Activated T-helper 1 cell treated with anti-CD3 and anti-CD28 coated beads, Interleukin-2, amount 50 U/mL, for 16 hours (primary cell): ENCODE measurements at places on chromosomes 2 and 18.

GRCh38 chr2:14778015-14778414 is 145.5 kb downstream of the LRATD1 start:
- DNase-seq = no peak

DNA sequence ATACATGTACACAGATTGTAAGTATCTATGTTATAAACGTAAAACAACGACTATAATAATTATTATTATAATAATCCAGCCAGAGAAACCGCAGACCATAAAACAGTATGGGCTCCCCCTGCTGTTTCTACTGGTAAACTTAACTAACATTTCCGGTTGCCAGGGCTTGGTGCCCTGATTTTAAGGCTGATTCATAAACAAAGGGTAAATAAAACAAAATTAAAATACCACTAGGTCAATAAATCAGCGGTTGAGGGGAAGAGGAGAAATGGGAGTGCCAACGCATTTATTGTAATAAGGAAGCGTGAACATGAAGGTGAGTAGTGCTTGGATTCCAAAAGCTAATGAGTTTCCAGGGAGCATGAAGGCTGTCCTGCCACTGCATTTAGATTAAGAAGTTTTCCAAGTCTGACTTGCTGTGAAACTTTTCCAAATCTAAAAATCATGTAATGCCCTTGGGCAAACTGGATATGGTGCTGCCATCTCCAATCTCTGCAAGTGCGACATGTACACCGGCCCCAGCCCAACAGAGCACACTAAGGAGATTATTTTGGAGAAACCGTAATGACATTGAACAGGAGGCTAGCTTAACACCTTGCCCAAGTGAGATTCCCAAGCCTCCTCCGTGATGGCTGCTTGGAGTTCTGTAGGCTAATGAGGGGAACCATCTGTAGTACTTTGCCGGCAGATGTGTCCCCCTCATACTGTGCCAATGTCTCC is 50.7 kb upstream of the HNRNPA3 start:
- DNase-seq = no peak

GRCh38 chr2:116487336-116487735 is 1327.2 kb upstream of the DDX18 start:
- DNase-seq = no peak

- DNase-seq = no peak
Observed at GRCh38 chr2:206915121-206915520, 24.2 kb upstream of the CPO start.

- DNase-seq = no peak
Observed at GRCh38 chr2:45925636-45926366, 274.3 kb downstream of the PRKCE start.

GRCh38 chr2:101340141-101340551 is 31.6 kb upstream of the RNF149 start:
- DNase-seq = no peak

- no peak for DNase-seq
Observed at GRCh38 chr2:102784940-102785339, 23.1 kb downstream of the TMEM182 start.

- no peak for DNase-seq
Observed at GRCh38 chr2:7905756-7906155, 776.1 kb upstream of the ID2 start.

GRCh38 chr18:56678836-56679565 is 27.8 kb downstream of the WDR7 start:
- no peak for DNase-seq

- no peak for DNase-seq
Observed at GRCh38 chr2:216698895-216699294, 3.5 kb upstream of the IGFBP5 start.

DNA sequence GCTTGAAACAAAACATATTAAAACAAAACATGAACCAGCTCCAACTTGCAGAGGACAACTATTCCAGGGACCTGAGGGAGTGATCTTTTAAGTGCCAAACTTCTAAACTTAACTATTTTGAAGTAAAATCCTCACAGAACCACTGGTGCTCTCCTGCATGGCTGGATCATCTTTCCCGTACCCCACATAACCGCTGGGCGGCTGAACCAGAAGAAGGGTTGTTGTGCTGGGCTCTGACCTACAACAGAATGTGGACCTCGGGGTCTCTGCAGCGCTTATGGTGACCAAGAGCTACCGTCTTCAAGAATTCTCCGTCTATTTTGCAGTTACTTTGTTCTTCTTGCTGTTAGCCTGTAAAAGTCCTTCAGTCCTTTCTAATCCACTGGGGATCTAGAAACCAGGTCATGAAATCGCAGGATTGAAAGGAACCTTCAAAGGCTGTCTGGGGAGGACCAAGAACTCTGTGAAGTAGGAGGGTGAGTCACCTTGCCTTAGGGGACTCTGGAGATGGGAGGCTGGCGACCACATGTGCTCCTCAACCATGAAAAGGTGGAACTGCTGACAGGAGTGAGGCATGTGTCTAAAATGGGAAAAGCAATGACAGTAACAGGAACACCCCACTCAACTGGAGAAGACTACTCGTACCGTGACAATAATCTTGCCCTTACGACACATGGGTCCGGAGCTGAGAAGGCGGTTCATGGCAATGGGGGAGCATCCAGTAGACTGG is 46.6 kb downstream of the HDLBP start:
- no peak for DNase-seq

DNA sequence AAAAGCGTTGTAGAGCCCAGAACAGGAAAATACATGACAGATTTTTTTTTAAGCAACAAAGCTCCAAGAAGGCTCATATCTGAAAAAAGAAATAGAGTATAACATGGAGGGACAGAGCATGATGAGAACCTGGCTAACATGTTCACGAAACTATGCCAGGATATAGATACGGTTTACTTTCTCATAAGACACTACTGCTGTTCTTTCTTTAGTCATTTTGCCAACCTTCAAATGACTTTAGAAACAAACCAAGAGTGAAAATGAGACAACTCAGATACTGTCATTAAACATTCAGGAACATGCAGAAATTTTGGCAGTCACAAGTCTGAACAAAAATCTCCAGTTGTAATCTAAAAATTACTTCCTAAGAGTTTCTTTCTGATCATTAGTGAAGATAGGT is 14.3 kb downstream of the LPIN2 start:
- DNase-seq = no peak

DNA sequence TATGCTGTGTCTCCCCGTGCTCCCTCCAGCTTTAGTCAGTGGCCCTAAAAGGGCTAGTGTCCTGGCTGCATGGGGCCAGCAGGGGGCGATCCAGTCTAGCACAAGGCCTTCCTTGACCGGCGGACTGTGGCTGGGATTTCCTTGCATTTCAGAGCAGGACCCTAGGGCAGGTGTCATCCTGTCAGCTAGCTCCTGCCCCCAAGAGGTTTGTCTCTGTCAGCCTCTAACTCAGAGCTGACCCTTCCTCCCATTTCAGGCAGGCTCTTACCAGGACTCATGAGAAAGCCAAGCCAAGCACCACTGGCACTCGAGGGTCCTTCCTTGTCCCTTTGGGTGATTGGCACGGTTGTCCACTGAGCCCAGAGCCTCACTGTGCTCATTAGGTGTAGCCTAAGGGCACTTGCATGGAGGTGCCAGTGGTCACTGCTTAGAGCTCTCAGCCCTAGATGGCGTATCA is 140.3 kb downstream of the RPIA start:
- no peak for DNase-seq

DNA sequence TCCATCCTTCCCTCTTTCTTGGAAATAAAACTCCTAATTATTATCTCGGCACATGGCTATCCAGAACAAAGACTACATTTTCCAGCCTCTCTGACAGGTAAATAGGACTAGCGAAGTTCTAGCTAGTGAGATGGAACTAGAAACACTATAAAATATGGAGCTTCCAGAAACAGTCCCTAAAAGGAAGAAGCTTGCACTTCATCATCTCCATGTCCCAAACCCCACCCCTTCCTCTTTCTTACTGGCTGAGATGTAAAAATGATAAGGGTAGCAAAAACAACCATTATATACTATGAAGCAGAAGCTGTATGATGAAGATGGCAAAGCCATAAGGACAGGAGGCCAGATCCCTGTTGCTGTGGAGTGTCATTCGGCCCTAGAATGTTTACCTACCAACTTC is 11.7 kb upstream of the ACTR2 start:
- DNase-seq = no peak

DNA sequence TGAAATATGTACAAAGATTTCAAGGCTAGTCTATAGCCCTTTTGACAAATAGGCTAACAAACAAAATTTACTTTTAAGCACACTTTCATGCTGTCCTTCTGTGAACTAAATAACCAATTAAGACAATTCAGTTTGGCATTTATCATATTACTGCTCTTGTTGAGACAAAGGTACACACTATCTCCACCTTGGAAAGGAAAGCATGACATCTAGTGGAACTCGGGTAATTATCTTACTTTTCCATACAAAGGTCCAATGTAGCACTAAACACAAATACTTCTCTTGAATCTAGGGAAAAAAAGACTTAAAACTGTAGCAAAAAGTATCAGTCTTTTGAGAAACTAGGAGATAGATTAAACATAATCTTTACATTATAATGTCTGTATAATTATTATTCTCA is 125.0 kb upstream of the CD226 start:
- DNase-seq = no peak

GRCh38 chr2:65314801-65315441 is 87.3 kb downstream of the ACTR2 start:
- DNase-seq = no peak

GRCh38 chr2:176103194-176103593 is 3.6 kb downstream of the HOXD12 start:
- DNase-seq = no peak

DNA sequence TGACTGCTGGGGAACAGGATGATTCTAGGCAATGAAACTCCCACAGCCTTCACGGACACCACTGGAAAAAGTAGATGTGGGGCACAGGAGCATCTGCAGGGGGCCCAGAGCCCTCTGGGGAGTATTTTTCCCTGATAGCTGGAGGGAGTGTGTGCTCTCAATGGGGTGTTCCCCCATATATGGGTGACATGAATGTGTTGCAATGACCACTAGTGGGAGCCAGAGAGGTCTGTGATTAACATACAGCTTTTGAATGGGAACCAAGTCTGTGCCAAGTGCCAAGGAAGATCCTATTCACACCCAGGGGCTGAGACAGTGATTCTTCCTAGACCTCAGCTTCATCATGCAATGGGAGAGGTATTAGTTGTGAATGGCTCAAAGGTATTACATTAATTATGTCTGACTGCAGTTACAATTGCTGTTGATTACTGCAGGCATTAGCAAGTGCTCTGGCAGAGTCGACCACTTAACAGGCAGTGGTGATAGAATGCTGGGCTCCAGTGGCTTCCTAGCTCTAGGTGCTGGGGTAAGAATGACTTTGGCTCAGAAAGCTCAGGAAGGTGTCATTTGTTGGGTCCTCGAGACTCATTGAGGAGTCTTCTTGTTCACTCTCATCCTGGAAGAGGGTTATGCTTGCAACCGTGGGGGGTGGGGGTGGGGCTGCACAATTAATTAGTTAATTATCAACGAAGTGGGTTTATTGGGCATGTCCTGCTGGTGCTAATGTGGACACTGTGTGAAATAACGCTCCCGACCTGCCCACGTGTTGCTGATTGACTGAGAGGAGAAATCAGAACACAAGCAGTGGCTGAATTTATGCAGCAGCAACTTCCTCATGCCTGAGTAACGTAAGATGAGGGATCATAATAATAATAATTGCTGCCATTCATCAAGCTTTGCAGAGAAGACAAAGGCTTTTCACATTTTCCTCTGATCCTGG is 194.1 kb downstream of the CLIP4 start:
- DNase-seq = no peak

DNA sequence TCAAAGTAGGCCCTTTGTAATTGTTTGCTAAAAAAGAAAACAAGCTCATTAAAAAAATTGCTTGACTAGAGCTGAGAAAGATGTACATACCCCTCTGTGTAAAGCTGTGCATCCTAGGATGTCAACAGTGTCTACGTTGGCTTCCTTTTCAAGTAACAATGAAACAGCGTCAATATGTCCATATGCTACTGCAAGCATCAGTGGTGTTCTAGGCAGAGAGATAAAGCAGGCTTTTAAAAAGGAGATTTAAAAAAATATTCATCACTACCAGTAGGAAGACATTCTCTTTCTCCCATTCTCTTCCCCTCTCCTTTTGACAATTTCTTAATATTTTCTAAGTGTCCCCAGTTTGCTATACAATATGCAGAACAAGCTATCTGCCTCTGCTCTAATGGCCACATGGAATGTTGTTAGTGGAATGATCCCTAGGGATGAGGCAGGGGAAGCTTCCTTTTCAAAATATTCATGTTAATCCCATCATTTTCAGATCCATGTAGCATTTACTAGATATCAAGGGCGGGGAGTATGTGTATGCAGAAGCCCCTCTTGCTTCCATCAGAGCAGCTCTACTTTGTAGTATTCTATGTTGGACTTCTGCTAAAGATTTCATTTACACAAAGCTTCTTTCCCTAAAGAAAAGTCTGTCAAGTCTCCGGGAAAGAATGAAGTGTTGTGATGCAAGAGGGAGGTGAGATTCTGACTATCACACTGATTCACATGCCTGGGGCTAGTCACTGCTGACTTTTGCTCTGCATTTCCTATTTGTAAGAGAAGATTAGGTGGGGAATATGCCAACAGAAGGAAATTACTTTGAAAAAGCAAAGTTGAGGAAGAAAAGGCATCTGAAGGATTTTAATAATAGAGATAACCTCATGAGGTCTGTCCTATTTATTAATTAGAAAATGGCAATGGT is 81.5 kb upstream of the PGAP1 start:
- DNase-seq = no peak

DNA sequence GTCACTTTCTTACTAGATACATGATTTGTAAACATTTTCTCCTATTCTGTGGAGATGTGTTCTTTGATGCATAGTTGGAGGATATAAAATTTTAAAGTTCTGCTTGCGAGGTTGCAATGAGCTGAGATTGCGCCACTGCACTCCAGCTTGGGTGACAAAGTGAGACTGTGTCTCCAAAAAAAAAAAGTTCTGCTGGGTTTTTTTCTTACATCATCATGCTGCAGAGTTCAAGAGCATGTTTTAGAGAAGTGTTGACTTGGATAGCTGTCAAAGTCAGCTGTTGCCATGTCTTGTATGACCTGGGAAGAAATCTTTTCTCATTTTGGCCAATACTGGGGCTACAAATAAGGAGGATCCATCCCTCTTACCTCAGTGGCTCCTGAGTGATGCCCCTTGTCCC is 71.3 kb downstream of the UGGT1 start:
- DNase-seq = no peak

- no peak for DNase-seq
Observed at GRCh38 chr2:48940606-48941005, 185.1 kb upstream of the LHCGR start.

- DNase-seq = no peak
Observed at GRCh38 chr2:239103125-239104098, 255.5 kb downstream of the TWIST2 start.

DNA sequence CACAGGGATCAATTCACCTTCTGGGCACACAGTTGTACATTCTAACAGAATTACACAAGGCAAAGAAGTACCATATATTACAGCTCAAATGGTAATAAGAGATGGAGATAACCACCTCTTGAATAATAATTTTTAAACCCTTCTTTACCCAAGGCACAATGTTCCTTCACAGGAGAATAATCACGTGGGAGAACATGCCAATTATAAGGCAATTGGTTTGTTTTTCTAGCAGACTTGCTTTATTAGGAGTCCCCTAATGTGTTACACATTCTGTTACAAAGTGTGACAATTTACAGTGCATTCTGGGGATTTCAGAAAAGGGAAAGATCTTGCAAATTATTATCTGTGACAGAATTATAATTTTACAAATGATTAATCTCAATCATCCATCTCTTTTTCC is 380.3 kb downstream of the RND3 start:
- no peak for DNase-seq

GRCh38 chr2:177900082-177900481 is 172.5 kb downstream of the PDE11A start:
- DNase-seq = no peak
